ENCODE measurements at places on chromosomes 1 and 21. TPM values are rescaled to one million over a fixed set of nuclear protein-coding genes. Genes with fewer than 3 reads are reported as not detected.

The SELP gene
- total RNA-seq: not detected

The KCNQ4 gene
- 0.48 TPM for total RNA-seq

The TNFAIP8L2 gene
- total RNA-seq: not detected

The FCGR2B gene
- not detected for total RNA-seq

The CLDN17 gene
- total RNA-seq: not detected

The ACTL8 gene
- not detected for total RNA-seq

The AADACL4 gene
- total RNA-seq: not detected

The FCRL1 gene
- total RNA-seq: not detected

The RAB13 gene
- total RNA-seq: 50.4 TPM

The EDARADD gene
- total RNA-seq: 3.1 TPM

The ANXA9 gene
- total RNA-seq: not detected

The DTL gene
- total RNA-seq: 3.0 TPM

The TNFRSF18 gene
- total RNA-seq: 0.64 TPM

The AGT gene
- total RNA-seq: 0.24 TPM

The TSTD1 gene
- 104 TPM for total RNA-seq

The FNDC5 gene
- total RNA-seq: not detected

The KRTCAP2 gene
- total RNA-seq: 107 TPM

The CXADR gene
- total RNA-seq: 29.0 TPM

The SYPL2 gene
- total RNA-seq: not detected

The CYYR1 gene
- total RNA-seq: 1.1 TPM

The CRNN gene
- total RNA-seq: 0.85 TPM

The SERINC2 gene
- 36.4 TPM for total RNA-seq

Data from tracheal epithelial cell (primary cell).